NCI-H1930 (cell line): ENCODE measurements at places on chromosomes 2 and 18.

DNA sequence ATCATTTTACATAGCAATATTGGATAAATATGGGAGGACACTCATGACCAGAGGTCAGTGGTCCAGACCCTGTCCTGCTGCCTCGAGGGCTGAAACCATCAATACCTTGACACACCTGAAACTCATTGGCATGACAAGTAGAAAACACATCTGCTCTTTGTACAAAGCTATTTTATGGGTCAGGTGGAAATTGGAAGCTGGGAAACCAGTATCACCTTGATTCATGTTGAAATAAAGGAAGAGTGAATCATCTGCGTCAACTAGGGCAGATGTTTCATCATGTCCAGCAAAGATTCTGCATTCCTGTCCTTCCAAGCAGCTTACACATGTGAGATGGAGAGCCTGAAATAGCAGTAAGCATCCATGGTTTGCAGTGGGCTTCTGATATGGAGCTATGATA is 80.0 kb upstream of the ERBB4 start:
- no peak for DNase-seq

- no peak for DNase-seq
Measured at GRCh38 chr2:215881582-215881981, 131.8 kb downstream of the MREG start.

DNA sequence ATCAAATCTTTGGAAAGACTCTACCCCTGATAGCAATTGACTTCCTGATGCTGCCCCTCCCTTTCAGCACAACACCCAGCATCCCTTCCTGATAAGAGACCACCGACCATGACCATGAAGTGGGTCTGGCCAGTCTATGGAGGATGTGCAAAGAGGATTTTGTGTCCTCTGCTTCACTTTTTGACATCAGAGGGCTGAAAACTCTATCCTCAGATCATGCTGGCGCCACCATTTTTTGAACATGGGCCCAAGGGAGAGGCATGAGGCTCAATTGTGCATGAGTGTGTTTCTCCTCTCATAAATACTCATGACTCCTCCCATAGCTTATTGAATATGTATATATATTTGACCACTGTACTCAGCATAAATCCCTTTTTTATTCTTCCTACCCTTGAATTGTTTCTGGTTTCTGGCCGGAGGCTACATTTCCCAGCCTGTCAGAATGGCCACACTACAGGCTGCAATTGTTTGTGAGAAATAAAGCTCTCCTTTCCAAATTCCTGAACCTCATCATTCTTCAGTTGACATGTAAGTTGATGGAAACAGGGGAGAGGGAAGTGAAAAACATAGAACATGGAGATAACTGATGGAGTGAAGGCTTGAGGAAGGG is 314.1 kb downstream of the MYCN start:
- no peak for DNase-seq

GRCh38 chr2:146258071-146258470 is 1586.8 kb upstream of the ACVR2A start:
- no peak for DNase-seq

DNA sequence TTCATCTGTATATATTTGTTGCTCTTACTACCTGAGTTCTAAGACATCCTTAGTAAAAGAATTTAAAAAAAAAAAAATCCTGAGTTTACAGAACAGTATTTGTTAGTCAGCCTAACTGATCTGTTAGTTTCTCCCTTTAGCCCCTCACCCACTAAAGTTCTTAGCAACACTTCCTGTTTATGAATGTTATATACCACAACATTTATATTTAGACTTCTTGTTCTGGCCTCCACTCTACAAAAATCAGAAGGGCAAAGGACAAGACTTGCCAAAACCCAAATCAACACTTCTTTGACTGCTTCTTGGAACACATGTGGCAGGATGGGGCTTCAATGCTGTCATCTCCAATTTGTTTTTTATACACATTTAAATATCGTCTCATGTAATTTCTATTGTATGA is 71.1 kb downstream of the MGAT5 start:
- DNase-seq, result no peak

DNA sequence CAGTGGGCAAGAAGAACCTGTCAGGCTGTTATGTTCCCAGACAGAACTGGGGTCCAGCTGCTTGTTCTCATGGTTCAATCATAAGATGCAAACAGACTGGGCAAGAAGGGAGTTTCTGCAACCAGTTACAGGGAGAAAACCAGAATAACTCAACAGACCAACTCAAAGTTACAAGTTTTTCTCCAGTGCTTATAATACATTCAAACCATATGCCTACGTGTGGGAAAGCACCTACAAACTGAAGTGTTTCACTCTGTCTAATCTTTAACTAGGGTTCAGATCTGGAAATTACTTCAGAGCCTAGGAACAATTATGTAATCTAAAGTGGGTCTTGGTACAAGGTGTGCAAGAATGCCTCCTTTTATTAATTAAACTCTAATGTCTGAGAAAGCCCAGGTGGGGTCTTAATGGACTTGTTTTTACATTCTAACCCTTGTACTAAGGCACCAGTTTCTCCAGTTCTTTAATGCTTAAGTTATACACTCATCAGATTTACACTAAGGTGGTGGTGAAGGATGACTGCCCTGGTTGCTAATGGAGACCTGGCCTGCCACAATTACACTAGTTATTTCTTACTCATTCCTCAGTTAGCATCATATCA is 951.9 kb downstream of the TSN start:
- no peak for DNase-seq

GRCh38 chr2:161374446-161374845 is 41.7 kb upstream of the TBR1 start:
- no peak for DNase-seq

DNA sequence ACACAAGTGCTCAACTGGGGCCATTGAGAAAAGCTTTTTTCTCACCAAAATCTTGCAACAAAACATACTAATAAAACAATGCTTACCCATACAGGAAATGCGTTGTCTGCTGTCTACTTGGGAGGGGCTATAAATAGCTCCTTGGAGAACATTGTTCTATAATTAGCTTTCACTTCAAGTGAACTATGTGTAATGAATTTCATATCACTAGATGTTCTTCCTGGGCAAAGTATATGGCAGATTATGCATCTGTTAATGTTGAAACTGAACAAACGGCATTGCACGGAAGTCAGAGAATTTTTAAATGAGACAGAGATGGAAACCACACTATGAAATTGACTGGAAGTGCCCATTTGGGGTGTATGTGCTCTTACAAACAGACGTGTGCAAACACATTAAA is 6.4 kb upstream of the NPAS2 start:
- no peak for DNase-seq

GRCh38 chr18:32980896-32981295 is 208.1 kb upstream of the KLHL14 start:
- DNase-seq, result no peak

DNA sequence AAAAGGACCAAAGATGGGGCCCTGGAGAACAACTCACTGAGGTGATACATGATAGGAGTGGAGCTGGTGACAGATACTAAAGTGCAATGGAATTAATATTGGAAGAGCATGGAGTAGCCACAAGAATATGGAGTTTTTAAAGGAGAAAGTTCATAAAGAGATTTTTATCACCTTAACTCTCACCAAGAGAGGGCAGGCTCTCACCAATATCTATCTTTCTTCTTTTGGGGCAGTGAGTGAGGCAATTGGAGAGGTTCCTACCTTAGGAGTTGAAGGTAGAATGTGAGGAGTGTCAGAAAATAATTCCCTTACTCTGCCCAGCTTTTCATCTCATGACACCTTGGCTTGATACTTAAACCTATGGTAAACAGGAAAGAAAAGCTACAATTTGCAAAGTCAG is 233.7 kb upstream of the CWC22 start:
- no peak for DNase-seq

- DNase-seq, result no peak
Measured at GRCh38 chr2:88100489-88100858, 27.4 kb downstream of the FABP1 start.

DNA sequence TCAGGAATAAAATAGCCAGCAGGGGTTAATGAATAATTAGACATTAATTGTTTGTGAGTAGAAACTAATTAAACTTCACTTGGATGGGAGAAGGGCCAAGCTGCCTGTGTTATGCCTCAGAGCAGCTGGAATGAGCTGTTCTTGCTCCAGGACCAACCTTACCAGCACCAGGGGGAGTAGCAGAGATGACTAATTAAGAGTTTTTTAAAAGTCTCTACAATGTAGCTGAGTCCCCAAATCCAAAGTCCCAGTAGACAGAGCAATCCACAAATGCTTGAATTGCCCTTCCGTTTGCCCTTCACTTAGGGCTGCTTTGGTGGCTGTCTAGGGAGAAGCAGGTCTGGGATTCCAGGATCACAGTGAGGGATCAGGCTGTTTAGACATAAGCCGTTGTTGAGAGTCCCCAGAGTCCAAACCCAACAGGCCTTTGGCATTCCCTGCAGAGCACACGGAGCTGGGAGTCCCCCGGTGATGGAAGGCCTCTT is 59.4 kb downstream of the RHOB start:
- no peak for DNase-seq
